Lower lobe of right lung (tissue), 2 donors: ENCODE measurements at places on chromosomes 1 and 21. TPM values are rescaled to one million over a fixed set of nuclear protein-coding genes. Genes with fewer than 3 reads are reported as not detected.

Gene EPHA8
- not detected for total RNA-seq

DNA sequence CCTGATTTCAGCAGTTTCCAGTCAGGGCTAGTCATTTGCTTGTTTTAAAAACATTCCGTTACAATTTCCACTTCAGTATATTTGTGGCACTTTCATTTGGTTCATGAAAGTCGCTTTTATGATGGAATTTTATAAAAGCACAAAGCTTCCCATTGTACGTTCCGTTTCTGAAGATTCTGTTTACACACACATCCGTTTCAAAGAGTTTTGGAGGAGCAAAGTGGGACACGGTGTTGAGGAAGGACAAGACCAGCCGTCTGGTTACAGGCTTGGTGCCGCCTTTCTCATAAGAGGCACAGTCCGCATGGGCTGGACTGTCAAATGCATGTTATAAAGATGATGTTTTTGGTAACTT, 60.3 kb downstream of the FAAP20 start:
- DNase-seq: no peak

Gene FAM78B
- total RNA-seq: 0.95 TPM

- DNase-seq: no peak
Observed at GRCh38 chr1:70819785-70820184, 227.8 kb downstream of the PTGER3 start.
